ENCODE measurements at places on chromosomes 3 and 15.

GRCh38 chr3:50532062-50532705, 28.8 kb upstream of the CACNA2D2 start:
- DNase-seq: no peak

DNA sequence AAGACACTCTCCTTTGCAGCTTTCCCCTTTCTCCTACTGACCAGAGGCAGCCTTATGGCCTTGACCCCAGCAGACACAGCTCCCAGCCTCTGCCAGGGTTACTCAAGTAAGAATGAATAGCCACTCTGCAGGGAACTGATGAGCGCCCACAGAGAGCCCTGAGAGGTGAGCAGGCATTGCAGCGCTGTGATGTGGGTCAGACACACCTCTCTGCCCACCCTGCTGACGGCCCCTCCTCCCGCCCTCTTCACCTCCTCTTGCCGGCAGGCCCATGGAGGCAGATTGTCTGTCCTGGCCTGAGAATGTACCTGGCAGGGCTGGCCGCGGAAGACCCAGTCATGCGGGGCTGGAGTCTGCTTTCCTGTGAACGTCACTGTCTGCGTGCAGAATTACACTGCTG, 512.6 kb upstream of the PPP2R3A start:
- no peak for DNase-seq

DNA sequence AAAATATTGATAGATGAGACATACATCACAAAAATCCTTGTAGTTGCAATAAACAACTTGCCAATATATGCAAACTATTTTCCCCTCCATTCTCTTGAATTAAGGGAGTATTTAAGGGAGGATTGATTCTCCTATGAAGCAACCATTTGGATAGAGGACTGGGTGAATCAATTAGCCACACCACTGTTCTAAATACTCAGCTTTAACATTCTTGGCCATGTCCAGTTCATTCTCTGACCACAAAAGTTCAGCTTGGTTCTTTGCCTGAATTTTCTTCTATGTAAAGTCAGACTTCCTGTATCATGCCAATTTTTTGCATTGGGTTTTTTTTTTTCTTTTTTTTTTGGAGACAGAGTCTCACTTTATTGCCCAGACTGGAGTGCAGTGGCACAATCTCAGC, 15.8 kb upstream of the SEC11A start:
- DNase-seq: no peak

DNA sequence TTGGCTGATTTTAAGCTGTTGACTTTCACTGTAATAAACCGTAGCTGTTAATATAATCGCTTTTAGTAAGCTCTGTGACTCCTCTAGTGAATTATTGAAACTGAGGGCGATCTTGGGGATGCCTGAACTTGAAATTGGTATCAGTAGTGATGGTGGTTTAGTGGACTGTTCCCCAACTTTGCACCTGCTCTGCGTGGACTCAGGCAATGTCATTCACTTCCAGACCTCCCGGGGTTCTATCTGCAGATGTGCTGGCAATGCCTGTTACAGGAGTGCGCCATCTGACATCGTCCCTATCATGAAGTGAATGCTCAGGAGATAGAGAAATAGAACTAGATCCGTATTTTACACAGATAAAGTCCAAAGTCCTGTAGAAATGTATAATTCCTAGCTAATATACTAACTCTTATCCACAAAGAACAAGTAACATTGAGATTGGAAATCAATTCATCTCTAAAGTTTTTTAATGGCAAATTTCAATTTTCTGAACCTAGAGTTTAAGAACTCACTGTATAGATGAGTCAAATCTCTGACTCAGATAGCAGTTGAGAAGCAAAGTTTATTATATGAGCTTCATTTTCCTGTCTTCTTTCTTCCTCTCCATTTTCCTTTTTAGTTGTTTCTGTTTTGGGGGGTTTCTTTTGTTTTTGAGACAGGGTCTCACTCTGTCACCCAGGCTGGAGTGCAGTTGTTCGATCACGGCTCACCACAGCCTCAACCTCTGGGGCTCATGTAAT, 51.8 kb downstream of the HEG1 start:
- no peak for DNase-seq

- no peak for DNase-seq
Measured at GRCh38 chr3:150216866-150217600, 191.1 kb upstream of the TSC22D2 start.

DNA sequence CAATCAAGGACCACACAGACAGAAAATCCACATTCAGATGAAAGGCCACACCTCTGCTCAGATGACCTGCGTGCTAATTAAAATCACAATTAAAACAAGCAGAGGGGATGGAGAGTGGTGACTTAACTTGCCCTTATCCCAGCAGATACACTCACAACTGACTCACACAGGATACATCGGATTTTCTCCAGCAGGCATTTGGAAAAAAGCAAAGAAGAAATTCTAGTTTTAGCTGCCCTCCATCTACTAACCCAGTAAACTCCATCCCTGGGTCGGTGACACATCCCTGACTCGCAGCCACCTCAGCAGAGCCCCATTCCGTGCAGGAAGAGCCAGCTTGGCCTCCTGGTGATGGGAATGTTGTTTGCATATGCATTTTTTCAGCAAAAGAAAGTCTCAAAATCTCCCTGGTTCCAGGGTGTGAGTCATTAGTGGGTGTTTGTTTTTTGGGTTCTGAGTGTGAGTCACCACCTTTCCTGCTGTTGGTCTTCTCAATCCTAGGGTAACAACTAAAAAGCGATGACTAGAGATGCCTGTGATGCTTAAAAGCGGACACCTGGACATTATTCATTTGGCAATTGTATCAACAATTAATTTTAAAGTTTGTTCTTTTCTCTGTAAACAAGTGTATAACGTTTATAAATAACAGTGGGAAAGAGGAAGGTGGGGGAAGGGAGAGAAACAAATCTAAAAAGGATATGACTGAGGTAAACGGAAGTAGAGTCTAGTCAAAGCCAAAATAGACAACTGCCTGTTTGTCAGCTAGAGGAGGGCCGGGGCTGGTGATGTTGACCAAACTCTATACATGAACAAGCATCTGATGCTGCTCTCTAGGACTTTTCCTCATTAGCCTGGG, 49.8 kb upstream of the SLC4A7 start:
- no peak for DNase-seq

DNA sequence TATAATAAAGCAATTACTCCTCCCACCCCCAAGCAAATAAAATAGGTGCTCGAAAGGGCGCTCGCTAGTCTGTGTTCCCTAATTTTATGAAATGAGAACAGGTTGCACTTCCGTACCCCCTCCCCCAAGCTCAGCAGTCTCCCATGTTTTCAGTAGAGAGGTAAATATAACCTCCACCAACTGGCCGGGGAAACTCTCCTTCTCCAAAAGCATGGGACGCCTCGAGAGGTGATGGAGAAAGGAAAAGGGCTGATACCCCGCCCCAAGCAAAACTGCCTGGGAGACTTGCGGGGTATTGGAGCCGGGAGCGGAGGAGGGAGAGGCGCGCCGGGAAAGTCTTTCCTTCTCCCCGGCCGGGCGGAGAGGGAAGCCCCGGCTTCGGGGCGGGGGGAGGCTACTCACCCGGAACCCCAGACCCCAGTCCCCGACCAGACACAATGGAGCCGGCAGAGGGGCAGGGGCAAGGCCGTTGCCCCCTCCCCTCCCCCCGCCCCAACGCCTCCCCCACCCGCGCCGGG, 605 bp downstream of the DCUN1D1 start:
- no peak for DNase-seq

- DNase-seq: no peak
Measured at GRCh38 chr3:10762611-10763247, 53.3 kb upstream of the SLC6A11 start.

DNA sequence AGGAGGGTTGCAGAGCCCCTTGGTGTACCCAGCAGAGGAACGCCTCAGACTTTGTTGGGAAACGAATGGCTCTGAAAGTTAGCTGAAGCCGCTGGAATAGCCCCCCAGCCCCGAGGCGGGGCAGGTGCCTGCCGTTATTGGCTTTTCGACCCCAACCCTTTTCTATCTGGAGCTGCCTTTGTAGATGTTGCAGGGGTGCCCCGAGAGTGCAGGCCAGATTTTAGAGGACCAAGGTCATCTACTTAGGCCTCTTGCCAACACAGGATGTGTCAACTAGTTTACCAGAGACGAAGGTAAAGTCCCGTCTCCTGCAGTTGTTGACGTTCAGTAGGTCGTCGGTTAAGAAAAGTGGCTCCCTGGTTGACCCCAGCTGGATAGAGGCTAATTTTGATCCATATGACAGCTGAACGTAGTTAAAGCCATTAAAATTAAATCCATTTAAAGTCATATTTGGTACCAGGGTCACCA, 579 bp upstream of the UBE3A start:
- DNase-seq: no peak

GRCh38 chr15:40823572-40824343, 4.8 kb downstream of the PPP1R14D start:
- no peak for DNase-seq
